Heart right ventricle (tissue), 16 donors: ENCODE measurements at places on chromosomes 4 and X. TPM values are rescaled to one million over a fixed set of nuclear protein-coding genes. Genes with fewer than 3 reads are reported as not detected.
A peak's percentile ranks its signal among the peaks of the same experiment; 100 is the strongest.

DNA sequence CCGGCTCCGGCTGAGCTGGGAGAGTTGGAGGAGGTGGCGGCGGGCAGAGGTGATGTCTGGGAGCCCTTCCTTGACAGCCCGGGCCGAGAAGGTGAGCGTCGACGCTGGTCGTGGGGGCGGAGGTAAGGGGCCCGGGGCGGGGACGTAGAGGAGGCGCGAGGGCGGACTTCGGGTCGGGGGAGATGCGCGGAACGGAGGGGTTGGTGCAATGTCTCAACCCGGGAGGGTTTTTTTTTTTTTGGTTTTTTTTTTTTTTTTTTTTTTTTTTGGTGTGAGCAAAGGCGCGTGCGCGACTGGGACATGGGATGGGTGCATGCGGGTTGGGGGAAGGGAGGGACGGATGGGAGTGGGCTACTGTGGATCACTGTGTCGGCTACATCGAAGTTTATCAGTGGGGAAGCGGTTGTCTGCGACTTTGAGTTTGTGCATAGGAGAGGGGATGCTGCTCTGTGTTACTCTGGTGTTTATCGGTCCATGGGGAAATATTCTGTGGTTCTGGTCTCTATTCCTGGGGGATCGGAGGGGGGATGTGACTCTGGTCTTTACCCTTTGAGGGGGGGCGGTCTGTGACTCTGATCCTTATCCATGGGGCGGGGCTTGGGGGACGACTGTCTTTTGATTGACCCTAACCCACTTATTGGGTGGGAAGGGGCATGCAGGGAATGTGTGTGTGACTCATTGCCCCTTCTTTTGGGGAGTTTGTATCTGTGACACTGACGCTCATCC, 537 bp downstream of the RBM10 start:
- no peak for DNase-seq

DNA sequence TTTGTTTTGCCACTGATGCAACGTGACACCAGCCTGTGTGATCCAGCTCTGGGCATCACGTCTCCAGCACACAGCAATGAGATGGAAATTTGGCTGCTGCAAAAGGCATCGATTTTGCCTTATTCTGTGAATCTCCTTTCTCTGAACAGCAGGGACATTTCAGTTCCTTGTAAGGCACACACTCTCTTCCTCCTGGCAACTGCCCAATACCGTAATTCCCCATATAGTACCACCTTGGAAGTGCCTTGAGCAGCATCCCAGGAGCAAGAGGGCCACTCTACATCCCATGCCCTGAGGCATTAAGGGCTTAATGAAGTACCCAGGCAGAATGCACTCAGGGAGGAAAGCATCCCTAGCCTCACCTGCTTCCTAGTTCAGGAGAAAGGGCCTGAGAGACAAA, 10.5 kb upstream of the MAMLD1 start:
- no peak for DNase-seq

- DNase-seq, result peak; percentile 13
These were observed 29.0 kb downstream of the RNF4 start for GRCh38 chr4:2497931-2498330.

Gene PABPC1L2A
- polyA plus RNA-seq, result not detected

Gene CT55
- polyA plus RNA-seq, result not detected
